Progenitor cell of endocrine pancreas (in vitro differentiated cells): ENCODE measurements at places on chromosomes 6 and 20. TPM values are rescaled to one million over a fixed set of nuclear protein-coding genes. Genes with fewer than 3 reads are reported as not detected.

The DZANK1 gene
- 12.5 and 14.0 TPM in 2 replicates for total RNA-seq

DNA sequence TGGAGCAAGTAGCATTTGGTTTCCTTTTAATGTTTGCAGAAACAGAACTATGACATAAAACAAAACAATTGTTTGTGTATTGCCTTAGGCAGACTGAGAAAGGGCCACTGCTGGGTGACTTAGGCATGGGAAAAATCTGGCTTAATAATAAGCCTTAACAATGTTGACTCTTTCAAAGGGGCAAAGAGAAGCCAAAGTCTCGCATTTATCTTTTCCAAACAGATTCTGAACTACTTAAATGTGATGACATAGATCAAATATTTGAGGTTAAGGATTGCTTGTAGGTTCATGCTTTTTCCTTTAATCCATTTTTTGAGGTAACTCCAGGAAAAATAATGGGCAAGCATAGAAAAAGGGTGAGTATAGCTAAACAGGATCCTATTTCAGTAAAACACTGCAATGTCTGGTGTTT is 39.6 kb downstream of the ADAT2 start:
- H3K27me3 ChIP-seq: no peaks in the 10 kb centered on the region
- peaks cover 2% of the 10 kb centered on the region for H3K36me3 ChIP-seq
- peaks cover 23% of the 10 kb centered on the region for H3K4me1 ChIP-seq
- peak overlapping the region; percentile 73 for H3K27ac ChIP-seq
- H3K4me3 ChIP-seq: no peak overlapping the region

GRCh38 chr20:41701588-41702348 is 83.6 kb upstream of the CHD6 start:
- peaks cover 5% of the 10 kb centered on the region for H3K4me1 ChIP-seq
- H3K27me3 ChIP-seq: no peaks in the 10 kb centered on the region
- H3K36me3 ChIP-seq: no peaks in the 10 kb centered on the region
- no peak for DNase-seq
- H3K27ac ChIP-seq: no peak overlapping the region
- no peak overlapping the region for H3K4me3 ChIP-seq

- H3K4me3 ChIP-seq: no peak overlapping the region
- no peak for DNase-seq
- H3K27ac ChIP-seq: no peak overlapping the region
- no peaks in the 10 kb centered on the region for H3K36me3 ChIP-seq
- H3K4me1 ChIP-seq: peaks cover 16% of the 10 kb centered on the region
These were observed 81.6 kb downstream of the OLIG3 start for GRCh38 chr6:137412562-137412961.

DNA sequence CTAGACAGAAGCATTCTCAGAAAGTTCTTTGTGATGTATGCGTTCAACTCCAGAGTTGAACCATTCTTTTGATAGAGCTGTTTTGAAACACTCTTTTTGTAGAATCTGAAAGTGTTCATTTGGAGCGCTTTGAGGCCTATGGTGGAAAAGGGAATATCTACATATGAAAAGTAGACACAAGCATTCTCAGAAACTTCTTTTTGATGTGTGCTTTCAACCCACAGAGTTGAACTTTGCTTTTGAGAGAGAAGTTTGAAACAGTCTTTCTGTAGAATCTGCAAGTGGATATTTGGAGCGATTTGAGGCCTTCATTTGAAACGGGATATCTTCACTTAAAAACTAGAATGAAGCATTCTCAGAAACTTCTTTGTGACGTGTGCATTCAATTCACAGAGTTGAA is 582.6 kb upstream of the ZNF337 start:
- H3K27me3 ChIP-seq: no peaks in the 10 kb centered on the region
- H3K4me3 ChIP-seq: no peak overlapping the region
- no peaks in the 10 kb centered on the region for H3K36me3 ChIP-seq
- DNase-seq: no peak
